Activated T-cell treated with anti-CD3 and anti-CD28 coated beads, Interleukin-2, amount 50 U/mL, for 72 hours (primary cell): ENCODE measurements at places on chromosomes 6 and 20.

GRCh38 chr6:51892750-51893149, 194.7 kb downstream of the PKHD1 start:
- no peak for DNase-seq

GRCh38 chr20:709423-709822, 33.8 kb upstream of the SCRT2 start:
- no peak for DNase-seq

- no peak for DNase-seq
Measured at GRCh38 chr6:84466511-84466910, 239.1 kb upstream of the CEP162 start.

DNA sequence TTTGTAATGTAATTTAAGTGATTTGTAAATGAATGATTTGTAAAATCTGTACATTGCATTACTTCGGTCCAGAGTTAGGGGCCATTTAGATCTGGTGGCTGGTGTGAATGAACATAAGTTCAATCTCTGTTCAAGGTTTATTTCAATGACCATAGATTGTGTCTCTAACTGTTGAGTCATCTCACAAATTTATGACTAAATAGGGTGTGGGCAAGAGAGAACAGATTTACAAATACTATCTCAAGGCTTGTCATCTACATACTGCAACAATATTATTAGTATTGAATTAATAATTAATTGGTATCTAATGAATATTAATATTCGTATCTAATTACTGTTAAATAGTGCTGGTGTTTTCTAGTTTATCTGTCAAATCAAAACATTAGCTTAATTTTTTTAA, 115.3 kb upstream of the EDN1 start:
- DNase-seq = no peak

GRCh38 chr6:18269717-18270116, 5.4 kb upstream of the DEK start:
- no peak for DNase-seq

GRCh38 chr6:144786825-144787224, 501.7 kb downstream of the UTRN start:
- DNase-seq = no peak

DNA sequence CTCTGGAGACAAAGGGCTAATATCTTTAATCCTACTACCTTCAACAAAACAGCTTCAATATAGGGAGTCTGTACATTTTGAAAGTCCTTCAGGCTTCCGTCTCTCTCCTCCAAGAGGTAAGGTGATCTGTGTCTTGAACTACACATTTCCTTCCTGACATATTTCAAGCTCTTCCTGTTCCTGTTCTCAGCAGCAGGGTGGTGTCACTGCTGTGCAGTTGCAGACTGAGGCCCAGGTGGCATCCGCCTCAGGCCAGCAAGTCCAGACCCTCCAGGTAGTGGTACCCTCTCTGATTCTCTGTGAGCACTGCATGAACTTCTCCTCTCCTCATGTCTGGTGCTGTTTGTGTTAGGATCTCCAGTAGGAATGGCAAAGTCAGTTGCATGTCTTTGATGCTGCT, 7.8 kb downstream of the NFYA start:
- DNase-seq = no peak

- no peak for DNase-seq
Measured at GRCh38 chr6:125469915-125470314, 168.1 kb upstream of the HDDC2 start.

DNA sequence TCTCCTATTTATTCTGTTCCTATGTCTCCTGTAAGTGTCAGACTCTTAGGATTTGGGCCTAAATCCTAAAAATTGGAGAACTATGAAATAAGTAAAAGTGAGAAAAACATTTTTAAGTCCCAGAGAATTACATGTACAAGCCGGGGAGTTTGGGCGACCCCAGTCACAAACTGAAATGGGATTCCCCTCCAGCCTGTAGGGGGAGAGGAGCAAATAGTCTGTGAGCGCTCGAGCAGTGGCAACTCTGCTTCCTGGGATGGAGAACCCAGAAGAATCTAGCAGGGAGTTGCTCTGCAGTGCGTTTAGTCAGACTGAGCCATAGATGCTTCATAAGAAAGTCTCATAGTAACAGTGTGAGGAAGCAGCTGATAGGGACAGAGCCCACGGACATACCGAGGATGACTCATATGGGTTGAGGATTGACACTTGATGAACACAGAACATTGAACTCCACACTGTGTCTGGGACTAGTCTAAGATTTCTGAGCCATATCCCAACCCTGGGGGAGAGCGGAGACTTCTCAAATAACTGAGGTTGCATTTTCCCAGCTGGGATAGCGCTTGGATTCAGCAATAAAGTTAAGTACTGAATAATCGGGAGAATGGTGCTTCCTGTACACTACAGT, 437.2 kb downstream of the BCKDHB start:
- no peak for DNase-seq

DNA sequence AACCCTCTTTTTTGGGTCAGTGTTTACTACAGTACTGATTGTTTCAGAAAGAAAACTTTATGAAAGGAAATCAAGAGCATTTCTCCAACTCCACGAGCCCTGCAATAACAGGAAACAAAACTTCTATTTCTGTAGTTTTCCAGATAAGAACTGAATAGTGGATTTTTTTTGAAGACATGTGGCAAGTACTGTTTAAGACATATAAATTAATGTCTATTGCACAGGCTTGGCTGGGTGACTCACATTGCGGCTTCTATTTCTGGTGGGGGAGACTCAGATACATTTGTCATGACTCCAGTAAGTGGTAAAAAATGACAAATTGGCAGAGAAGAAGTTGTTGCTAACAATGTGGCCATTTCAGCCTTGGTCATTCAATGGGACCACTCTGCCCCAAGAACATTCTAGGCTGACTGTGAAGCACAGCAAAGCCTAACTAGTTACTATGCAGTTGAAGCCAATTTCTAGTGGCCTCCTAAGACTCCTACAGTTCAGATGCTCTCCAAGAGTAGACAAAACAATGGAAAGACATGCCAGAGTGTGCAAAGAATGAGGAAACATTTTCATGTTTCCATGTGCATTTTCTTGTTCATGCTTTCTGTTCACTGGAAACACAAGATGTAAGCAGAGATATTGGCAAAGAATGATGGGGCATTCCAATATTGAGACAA, 200.9 kb downstream of the EDN1 start:
- DNase-seq = peak; percentile 9

GRCh38 chr6:20237677-20238460, 25.6 kb upstream of the MBOAT1 start:
- no peak for DNase-seq

DNA sequence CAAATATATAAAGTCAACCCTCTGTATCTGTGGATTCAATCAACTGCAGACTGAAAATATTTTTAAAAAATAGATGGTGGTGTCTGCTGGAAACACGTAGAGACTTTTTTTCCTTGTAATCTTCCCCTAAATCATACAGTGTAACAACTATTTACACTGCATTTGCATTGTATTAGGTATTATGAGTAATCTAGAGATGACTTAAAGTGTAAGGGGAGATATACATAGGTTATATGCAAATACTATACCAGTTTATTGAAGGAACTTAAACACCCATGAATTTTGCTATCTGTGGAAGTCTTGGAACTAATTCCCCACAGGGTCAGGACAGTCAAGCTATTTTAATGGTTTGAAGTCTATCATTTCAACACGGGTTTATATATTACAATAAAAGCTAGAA, 10.2 kb downstream of the HDAC2 start:
- DNase-seq = no peak

DNA sequence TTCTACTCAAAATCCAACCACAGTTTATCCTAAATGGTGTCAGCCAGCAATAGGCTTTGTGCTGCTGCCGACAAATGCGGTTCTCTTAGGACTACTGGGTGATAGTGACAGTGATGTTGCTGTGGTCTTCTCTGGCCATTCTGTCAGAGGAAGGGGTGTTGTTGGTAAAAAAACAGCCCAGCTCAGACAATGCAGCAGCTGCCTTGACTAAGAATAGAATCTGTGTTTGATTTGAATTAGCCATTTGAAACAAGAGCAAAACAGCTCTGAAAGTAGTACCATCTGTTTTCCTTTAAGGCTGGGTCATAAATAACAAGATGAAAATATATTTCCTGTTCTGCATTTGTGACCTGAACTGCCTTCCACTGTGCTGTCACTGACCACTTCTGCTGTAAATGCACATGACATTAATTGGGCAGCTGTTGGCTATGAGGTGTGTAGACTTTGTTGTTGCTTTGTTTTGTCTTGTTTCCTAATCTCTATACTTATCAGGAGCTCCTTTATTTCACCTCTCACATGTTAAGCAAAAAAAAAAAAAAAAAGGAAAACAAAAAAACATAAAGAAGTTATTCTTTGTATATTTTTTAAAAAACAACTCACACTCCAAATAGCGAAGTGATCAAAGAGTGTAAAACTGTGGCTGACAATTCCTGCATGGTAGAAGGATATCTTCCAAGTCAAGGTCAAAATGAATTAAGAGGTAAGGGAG, 497.8 kb upstream of the ARID1B start:
- no peak for DNase-seq

GRCh38 chr20:58293453-58293852, 16.1 kb upstream of the RAB22A start:
- no peak for DNase-seq

- no peak for DNase-seq
Measured at GRCh38 chr6:3194535-3195419, 32.7 kb downstream of the TUBB2B start.

- DNase-seq = no peak
Measured at GRCh38 chr6:44627091-44627882, 239.8 kb downstream of the CDC5L start.

GRCh38 chr20:20821484-20822260, 109.2 kb upstream of the RALGAPA2 start:
- no peak for DNase-seq

- DNase-seq = no peak
Measured at GRCh38 chr6:113529196-113529595, 327.9 kb upstream of the MARCKS start.

DNA sequence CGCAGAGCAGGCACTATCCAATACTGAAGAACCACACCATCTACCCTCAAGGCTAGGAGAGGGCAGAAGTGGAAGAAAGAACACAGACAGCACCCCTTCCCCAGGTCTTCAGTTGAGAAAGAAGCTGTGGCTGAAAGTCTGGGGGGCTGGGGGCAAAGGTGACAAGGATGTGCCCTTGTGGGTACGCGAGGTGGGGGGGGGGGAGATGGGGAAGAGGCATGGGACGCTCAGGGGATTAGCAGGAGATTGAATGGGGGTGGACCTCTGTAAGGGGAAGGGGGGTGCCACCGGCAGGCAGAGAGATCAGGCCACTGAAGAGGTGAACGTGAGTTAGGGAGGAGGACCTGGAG, 1.1 kb downstream of the B4GALT5 start:
- DNase-seq = no peak

DNA sequence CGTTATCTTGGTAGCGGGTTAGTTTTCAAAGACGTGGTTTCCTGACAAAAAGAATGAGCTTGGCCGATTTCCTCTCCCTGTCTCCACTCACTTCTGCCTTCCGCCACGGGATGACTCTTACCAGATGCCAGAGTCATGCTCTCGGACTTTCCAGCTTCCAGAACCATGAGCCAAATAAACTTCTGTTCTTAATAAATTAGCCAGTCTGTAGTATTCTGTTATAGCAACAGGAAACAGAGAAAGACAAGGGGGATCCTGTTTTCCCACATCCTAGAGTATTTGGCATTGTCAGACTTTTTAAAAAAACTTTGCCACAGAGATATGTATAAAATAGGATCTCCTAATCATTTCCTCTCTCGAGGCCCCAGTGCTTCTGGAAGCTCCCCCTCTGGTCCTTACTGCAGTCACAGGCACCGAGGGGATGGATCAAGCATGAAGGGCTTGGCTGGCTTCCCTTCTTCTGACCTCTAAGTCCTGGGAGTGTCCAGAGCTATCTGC, 84.9 kb upstream of the NAA20 start:
- DNase-seq = no peak

GRCh38 chr6:12289365-12289919, 719 bp upstream of the EDN1 start:
- peak; percentile 68 for DNase-seq

DNA sequence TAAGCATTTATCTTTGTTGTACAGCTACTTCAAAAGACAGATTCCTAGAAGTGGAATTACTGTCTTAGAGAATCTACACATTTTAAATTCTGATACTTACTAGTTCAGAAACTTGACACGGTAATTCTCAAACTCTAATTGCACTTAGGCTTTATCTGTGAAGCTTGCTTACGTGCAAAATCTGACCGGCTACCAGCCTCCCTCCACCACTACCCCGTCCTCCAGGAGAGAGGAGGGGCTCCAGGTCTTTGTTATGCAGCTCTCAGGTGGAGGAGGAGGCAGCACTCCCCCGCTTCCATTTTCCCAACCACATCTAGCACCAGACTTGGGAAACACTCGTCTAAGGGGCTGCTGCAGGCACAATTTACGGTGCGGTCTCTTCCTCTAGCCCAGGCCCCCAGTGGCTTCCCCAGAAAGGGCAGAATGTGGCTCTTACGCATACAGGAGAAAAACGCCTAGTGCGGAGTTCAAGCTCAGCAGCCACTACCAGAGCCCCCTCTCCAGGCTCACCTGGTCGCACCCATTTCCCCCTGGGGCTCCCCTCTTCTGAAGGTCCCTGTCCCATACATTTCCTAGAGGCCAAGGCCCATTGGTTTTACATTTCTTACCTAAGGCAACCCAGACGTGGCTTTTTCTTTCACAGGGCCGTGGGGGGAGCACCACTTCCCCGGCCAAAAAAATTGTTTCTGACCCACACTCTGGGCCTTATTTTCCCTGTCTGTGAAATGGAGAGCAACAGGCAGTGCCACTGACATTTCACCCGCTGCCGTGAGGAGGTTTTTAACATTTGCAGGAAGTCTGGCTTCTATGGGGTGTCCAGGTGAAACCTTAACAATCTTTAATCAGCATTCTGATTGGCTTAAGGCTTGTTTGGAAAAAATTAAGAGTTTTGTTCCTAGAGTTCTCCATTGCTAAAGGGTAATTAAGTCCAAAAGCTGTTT, 1.6 kb upstream of the TGIF2 start:
- DNase-seq = no peak

DNA sequence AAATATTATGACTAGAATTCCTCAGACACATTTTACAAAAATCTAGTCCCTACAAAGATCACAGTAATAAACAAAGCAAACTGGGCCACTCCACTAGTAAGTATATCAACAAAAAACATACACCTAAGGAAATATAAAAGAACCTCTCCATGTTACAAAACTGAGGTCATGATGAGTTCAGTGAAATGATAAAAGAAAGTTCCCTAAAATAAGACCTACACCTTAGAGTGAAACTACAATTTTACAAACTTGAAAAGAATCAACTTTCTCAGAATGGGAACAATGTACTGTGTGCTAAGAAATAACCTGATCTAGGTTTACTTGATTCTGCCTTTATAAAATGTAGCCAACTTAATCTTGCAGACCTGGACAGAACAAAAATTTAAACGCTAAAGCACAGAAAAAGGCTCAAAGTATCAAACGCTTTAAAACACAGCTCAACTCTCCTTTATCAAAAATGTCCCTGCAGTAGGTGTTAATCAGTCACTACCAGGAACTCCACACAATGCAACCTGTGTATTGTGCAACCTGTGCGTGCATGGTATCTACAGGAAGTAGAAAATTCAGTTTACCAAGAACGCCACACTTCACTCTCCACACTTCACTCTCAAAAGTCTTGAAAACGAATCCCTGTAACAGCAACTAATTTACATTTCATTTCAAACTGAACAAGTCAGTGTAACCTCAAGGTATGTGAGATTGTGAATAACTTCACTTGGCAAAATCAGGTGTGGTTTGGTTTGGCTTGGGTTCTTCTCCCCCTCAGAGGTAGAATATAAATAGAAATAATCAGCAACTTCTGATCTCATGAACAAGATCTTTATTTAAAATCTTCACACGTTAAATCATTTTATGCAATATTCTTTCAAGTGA, 1.8 kb downstream of the RALGAPA2 start:
- peak; percentile 31 for DNase-seq

- no peak for DNase-seq
Measured at GRCh38 chr6:160249671-160250070, 8.9 kb downstream of the SLC22A2 start.
